ENCODE measurements at places on chromosomes 2 and 18.

GRCh38 chr18:56076723-56077122 lies 488.7 kb upstream of the TCF4 start:
- DNase-seq = no peak

DNA sequence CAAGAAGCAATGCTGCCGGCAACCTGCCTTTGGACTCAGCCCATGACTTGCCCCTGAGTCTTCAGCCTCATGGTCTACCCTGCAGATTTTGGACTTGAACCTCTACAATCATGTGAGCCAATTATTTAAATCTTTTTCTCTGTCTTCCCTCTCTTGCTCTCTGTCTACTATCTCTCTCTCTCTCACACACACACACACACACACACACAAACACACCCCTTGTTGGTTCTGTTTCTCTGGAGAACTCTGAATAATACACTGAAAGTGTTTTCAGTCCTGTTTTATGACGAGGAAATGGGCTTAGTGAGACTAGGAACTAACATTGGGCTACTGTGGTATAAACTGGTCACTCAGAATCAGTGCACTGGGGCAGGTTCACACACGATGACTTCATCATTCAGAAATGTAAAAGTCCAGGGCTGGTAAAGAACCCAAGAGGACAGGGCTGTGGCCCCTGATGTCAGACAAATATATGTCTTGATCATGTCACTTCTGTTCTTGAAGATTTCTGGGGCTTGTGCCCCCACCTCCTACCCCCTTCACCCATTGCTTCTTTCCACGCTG lies 266.1 kb upstream of the SIX2 start:
- no peak for DNase-seq

- DNase-seq = no peak
Observed at GRCh38 chr2:171964308-171964707, 35.4 kb upstream of the METAP1D start.

- no peak for DNase-seq
Observed at GRCh38 chr2:199875400-199875799, 24.4 kb upstream of the FTCDNL1 start.

GRCh38 chr18:77015169-77015568 lies 117.4 kb downstream of the MBP start:
- DNase-seq = no peak

All from GM10248 (cell line).